ENCODE measurements at places on chromosomes 7 and 10.

DNA sequence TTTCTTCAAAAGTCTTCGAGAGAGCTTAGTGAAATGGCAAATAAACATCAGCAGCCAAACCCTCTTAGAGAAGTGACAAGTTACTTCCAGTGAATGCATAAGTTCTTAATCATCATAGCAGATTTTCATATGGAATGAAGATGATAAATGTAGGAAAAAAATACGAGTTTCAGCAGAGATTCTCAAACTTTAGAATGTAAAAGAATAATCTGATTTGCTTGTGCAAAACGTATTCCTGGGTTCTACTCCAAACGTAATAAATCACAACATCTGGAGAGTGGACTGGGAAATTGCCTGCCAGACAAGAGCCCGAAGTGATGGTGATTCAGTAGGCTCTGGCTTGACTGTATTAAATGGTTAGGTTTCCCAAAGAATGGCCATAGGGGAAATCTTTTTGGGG, 62.2 kb downstream of the AKR1E2 start:
- no peak for DNase-seq

DNA sequence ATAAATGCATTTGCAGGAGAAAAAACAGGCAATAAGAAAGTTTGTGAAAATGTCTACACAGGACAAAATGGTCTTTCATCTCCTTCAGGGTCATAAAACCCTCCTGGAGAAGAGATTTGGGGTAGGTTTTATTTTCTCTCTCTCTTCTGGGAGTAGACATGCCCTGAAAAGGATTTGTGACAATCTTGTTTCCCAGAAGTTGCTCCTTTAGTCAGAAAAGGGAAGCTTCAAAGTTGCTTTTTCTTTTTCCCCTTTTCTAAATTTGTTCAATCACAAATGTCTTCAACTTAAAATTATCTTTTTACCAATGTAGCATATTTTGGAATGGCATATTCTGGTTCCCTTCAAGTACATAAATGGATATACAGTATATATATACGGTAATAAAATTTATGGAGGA, 9.4 kb upstream of the ANKRD22 start:
- no peak for DNase-seq

- DNase-seq, result no peak
Observed at GRCh38 chr7:45068236-45069023, 20.3 kb downstream of the NACAD start.

GRCh38 chr7:101308245-101309085, 13.1 kb downstream of the IFT22 start:
- no peak for DNase-seq

GRCh38 chr7:91068136-91068795, 196.0 kb upstream of the FZD1 start:
- no peak for DNase-seq

DNA sequence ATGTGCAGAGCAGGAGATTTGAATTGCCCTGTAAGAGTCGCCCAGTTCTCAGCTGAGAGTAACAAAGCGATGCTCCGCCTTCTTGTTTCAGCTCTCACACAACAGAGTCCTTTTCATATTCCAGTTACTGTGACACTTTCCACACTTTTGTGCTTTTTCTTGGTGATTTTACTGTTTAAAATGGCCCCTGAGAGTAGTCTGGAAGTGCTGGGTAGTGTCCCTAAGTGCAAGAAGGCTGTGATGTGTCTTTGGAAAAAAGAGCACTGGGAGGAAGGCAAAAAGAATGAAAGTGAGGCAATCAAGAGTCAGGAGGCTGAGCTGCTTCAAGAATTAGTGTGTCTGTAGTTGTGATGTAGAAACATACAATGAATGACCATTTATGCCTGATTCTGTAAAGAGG, 201.2 kb upstream of the SEMA3E start:
- no peak for DNase-seq

Data from SK-N-MC (cell line).